ENCODE measurements at places on chromosomes 3 and 15.

DNA sequence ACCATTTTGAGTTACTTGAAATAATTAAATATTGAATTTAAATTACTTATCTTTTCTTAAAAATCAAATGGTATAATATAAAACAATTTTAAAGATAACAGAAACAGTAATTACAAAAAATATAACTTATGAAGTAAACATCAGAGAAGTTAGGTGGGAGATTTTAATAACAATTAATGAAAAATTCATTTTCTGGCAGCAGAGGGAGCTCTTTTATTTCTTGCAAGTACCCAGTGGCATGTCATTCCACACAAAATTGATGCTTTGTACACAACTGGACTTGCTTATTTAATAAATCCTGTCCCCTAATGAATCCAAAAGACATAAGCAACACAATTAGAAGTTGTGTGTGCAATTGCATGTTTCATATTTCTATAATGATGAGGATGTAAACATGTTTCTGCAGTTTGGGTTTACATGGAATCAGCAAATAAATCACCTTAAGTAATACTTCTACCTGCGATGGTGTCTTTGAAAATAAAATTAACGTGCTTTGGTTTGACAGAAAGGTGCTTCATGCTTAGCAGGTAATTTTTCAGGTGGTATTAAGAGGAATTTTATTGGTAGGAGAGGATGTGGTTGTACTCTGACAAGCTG is 861.3 kb downstream of the ZPLD1 start:
- DNase-seq = no peak

DNA sequence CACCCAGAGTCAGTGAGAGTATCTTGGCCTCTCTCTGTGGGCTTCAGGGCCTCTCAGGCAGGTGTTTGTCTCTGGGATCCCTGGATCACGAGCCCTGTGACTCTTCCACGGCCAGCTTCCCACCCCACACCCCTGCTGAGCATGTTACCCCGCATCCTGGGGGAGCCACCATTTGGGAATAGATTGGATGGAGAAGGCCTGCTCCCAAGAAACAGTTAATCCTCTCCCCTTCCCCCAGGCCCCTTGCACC is 15.5 kb upstream of the SRP14 start:
- no peak for DNase-seq

- DNase-seq = no peak
Observed at GRCh38 chr3:129622226-129622874, 15.9 kb upstream of the PLXND1 start.

DNA sequence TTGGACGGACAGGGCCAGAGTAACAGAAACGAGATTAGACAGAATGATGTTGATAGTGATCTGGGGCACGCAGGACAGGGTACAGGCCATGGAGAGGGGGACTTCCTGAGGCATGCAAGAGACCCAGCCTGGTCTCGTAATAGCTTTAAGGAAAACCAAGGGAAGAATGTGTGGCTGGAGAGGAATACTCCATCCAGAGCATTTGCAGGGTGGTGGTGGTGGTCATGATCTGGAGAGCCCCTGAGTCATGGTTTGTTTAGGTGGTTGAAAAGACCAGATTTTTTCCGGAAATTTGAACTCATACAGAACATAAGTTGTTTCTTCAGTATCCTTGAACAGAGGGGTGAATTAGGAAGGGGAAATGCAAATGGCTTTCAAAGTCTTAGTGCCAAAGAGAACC is 138.5 kb downstream of the DUT start:
- no peak for DNase-seq

GRCh38 chr15:90883526-90883975 is 753 bp upstream of the FES start:
- DNase-seq = no peak

- peak; percentile 20 for DNase-seq
Observed at GRCh38 chr3:111715911-111716523, 120.9 kb upstream of the ZBED2 start.

- no peak for DNase-seq
Observed at GRCh38 chr3:67635806-67636205, 18.6 kb downstream of the SUCLG2 start.

DNA sequence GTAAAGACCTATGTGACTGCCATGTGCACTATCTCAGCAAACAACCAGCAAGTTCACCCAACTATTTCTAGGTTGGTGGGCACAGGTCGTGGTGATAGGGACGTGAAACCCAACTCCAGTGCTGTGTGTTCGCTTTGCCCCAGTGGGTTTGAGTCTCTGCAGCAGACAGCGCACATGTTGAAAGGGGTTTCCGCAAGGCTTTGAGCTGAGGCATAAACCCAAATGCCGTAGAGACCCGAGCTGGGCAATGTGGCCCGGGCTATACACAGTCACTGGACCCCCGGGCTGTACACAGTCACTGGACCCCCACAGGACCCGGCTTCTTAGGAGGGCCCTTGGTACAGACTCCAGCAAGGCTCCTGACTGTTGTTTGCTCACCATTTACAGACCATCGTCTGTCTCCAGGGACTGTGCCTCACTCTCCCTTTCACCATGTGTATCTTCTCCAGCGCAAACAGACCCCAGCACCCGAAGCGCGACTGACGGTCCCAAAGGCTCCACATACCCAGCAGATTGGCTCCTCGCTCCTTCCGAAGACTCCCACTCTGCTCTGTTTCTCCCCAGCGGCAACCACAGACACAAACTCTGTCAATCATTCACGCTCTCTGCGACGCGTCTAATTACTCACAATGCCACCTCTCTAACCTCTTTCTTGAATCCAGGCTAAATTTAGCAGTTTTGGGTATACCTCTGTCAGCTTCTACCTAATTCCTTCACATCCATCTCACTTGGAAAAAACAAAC is 31.2 kb downstream of the PCSK6 start:
- no peak for DNase-seq

DNA sequence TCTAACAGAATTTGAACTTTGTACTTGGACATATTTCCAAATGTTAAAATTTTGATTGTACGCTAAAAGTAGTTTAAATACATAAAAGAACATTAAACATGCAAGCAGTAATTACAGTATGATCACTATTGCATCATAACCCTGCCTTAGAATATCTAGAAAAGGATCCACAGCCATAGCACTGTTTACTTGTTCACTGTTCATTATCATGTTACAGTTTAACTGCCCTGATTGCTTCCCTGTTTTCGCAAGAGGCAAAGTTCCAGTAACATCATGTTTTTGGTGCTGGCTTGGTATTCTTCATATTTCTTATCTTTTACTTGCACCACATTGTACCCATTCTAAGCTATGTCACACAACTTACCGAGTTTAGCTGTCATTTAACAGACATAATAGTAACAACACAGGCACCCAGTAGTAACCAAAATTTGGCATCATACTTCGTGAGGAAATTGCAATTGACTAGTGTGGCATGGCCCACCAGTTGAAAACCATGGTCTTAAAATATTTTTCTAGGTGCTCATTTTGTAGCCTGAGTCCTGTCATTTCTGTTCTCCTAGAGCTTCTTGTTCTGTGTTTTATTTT is 13.3 kb upstream of the TMEM87A start:
- no peak for DNase-seq

GRCh38 chr3:69882560-69882959 is 117.0 kb upstream of the SAMMSON start:
- no peak for DNase-seq

DNA sequence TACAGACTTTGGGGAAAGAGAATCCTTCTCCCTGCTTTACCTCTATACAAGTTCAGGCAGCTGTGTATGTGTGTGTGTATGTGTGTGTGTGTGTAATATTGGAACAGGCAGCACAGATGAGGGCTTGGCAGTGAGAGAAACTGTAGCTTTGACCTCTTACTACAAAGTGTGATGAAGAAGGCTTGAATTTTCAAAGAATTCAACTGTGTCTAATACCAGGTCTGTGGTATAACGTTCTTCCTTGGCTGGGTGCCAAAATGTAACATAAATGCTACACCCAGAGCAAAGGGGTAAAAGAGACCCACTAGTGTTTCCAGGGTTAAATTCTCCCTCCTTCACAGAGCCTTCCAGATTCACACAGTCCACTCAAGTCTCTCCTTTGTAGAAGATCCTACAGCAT is 51.1 kb downstream of the CHST2 start:
- DNase-seq = no peak

GRCh38 chr3:128402319-128402718 is 64.4 kb downstream of the DNAJB8 start:
- DNase-seq = no peak

GRCh38 chr3:20146301-20146700 is 39.7 kb downstream of the SGO1 start:
- no peak for DNase-seq

GRCh38 chr3:133988631-133989161 is 41.0 kb downstream of the SLCO2A1 start:
- no peak for DNase-seq

DNA sequence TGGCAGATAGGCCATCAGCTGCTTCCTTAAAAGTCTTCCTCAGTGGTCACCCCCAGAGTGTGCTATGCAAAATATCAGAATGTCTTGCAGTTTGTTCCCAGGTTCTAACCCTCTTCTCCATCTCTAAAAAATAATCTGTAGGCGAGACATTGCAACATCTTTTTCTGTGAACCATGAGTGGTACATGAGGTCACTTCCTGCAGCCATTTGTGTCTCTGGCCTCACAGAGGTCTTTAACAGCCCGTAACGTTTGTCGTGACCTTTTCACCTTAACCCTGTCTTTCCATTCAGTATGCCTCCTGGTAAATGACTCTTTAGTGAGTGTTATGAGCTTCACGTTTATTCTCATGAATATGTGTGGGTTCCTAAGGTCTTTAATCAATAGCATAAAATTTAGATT is 145.4 kb downstream of the KLHL25 start:
- DNase-seq = no peak

DNA sequence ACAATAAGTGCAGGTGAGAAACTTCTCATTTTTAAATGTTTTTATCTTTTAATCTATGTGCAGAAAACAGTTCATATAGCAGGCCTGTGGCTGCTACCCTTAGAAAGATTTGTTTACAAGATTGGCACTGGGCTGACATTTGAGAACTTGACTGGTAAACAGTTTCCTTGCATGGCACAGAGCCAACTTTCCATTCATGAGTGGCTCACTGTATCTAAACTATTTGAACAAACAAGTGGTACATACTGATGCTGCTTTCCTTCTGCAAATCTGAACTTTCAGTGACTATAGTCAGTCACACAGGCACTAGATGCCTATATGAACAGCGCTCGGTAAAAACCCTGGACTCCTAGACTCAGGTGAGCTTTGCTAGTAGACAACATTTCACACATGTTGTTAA is 6.3 kb upstream of the GTPBP8 start:
- no peak for DNase-seq

DNA sequence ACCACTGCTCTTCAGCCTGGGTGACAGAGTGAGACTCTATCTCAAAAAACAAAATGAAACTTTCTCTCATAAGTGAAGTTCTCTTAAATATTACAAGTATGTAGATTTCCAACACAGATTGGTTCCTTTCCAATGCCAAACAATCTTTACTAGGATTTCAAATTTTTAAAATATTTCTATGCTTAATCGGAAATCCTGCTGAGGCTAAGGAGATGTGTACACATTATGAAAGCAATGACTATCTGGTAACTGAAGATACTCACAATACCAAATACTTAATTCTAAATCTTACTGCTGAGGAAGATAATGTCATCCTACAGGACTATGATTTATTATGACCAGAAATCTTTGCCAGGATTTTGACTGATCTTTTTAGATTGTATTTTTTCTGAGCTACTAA is 255.6 kb upstream of the ZNF717 start:
- no peak for DNase-seq

DNA sequence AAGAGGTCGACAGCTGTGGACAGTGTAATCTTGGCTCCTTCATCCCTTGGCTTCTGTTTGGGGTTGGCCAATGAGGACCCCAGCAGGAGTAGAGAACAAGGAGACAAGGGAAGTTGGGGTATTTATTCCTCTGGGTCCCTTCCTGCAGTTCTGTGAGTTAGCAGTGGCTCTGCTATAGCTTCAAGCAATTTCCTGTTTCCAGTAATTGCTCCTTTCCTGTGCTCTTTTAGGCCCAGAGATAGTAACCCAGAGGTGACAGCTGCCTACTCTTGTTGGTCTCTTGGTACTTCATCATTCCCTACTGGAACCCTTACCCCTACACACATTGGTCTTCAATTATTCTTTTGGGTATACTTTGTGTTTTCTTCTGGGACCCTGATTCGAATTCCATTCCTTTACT is 92.9 kb downstream of the NR1D2 start:
- no peak for DNase-seq

GRCh38 chr3:133038731-133039375 is 662 bp downstream of the TMEM108 start:
- DNase-seq = no peak

DNA sequence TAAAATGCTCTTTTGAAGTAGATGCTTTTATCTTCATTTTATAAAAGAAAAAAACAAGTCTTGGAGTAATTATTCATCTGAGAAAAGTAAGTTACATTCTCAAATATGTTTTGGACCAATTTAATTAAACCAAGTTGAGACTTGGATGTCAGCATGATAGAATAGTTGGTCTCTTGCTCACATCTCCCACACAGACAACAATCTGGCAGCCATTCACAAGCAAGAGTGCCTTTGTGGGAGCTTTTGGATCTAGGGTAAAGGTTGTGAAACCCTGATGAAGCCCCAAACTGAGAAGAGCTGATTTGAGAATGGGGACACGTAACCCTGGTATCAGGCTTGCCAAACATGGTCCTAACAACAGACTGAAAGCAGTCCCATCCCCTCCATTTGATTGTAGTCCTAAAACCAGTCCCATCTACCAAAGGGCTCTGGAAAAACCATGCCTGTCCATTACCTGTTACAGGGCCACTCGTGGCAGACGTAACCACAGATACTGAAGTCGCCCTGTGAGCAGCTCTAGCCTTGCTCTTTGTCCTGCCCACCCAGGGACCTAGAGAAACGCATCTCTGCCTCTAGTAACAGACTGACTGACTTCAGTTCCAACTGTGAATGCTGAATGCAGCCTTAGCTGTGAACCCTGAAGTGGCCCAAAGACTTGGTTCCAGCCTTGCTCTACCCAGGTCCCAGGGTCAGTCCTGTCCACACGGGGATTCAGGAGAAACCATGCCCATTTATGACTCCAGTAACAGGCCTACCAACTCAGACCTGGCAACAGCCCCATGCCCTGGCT is 145.5 kb upstream of the SYNPR start:
- DNase-seq = no peak

GRCh38 chr15:88179562-88179961 is 77.0 kb downstream of the NTRK3 start:
- no peak for DNase-seq
